SJCRH30 (cell line): ENCODE measurements at places on chromosomes 7 and 10. TPM values are rescaled to one million over a fixed set of nuclear protein-coding genes. Genes with fewer than 3 reads are reported as not detected.

Gene DKK1
- total RNA-seq: 0.38 and 0.56 TPM in 2 replicates

Gene CLDN4
- 0.06 and 0.08 TPM in 2 replicates for total RNA-seq

Gene ITGB8
- 35.0 and 40.0 TPM in 2 replicates for total RNA-seq

Gene NEURL1
- total RNA-seq: 2.6 and 4.1 TPM in 2 replicates

Gene TUBAL3
- not detected in 2 replicates for total RNA-seq

DNA sequence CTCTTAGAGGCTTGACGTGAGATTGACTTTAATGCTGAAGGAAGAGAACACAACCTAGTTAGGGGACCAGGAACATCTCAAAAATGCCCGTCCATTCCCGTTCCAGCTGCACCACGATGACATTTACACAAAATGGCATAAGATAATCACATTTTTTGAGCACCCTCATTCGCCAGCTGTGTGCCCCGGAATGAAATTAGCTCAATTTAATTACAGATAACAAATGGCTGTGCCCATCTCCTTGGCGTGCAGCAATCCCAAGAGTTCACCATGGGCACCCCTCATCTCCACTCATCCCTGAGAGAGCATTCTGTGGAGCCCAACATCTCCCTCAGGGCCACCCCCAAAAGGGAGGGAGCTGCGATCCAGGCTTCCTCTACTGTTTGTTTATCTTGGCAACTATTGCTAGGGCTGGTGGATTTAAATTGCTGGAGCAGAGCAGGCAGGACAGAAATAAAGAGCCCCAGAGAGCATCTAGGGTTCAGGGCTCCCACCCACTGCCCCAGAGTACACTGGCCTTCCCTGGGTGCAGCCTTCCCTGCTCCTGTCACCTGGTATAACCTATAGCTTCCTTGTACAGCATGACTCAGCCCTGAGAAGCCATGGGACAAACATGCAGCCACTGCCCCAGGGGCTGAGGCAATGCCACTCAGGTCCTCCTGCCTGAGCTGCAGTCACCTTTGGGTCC, 263.5 kb downstream of the ZEB1 start:
- H3K4me3 ChIP-seq: no peak overlapping the region
- H3K27me3 ChIP-seq: no peaks in the 10 kb centered on the region
- peak; percentile 53 for DNase-seq
- H3K36me3 ChIP-seq: no peaks in the 10 kb centered on the region

DNA sequence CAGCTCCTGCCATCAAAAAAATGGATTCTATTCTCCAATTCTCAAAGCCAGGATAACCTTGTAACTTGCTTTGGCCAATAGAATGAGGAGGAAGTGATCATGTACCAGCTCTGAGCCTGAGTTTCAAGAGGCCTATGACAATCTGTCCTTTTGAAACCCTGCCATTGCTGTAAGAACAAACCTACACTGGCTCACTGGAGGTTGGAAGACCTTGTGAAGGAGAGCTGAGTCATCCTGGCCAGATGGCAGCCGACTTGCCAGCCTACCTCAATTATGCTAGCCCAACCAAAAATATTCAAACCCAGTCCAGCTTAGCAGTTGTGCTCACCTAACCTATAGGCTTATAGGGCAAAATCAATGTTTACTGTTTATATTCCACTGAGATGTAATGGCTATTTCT, 93.0 kb downstream of the HGF start:
- no peaks in the 10 kb centered on the region for H3K36me3 ChIP-seq
- no peak overlapping the region for H3K4me3 ChIP-seq
- H3K27ac ChIP-seq: no peak overlapping the region
- H3K4me1 ChIP-seq: peaks cover 6% of the 10 kb centered on the region
- peak; percentile 16 for DNase-seq

DNA sequence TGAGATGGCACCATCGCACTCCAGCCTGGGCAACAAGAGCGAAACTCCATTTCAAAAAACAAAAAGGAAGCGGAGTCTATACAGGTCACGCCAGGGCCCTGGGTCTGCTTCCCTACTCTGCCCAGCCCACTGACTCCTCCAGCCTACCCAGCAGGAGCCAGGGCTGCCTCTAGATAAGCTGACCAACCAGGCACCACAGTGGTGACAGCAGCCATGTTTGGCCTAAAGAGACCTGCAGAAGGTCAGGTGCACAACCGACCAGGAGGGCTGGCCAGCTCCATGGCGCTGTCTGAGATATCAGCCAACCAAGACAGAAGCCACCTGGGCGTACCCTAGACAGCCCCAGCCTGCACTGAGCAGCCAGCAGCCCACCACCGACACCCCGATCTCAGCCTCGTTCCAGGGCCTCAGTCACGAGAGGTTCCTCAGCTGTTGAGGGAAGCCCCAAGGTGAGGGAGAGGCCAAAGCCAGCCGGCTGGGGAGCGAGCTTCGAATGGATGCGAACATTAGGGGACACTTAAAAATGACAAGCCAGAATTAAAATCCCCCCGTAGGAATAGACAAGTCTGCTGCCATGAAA, 24.4 kb upstream of the PWWP2B start:
- H3K4me1 ChIP-seq: no peaks in the 10 kb centered on the region
- H3K27ac ChIP-seq: no peak overlapping the region
- DNase-seq: no peak
- no peak overlapping the region for H3K4me3 ChIP-seq

DNA sequence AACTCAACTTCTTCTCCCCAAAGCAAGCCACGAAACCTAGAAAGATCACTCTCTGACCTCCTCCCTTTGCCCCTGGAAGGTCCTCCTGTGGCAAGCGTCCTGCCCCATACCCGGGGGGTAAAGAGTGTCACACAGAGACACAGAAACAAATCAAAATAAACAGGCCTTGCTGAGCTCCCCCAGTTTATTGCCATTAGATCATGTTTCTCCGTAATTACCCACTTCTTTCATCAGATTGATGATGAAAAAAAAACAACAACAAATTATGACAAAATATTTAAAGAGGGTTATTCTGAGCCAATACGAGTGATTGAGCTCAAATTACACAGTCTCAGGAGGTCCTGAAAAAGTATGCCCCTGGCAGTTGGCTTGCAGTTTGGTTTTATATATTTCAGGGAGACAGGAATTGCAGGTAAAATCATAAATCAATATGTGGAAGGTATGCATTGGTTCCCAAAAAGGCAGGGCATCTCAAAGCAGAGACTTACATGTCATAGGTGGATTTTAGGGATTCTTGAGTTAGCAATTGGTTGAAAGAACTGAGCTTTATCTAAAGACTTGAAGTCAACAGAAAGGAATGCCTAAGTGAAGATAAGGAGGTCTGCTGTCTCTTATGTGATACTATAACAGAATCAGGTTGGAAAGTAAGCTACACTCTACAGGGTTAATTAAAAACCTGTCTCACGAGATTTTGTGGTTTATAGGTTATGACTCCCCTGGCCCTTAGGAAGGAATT, 86.2 kb downstream of the APBB1IP start:
- no peak overlapping the region for H3K4me3 ChIP-seq
- no peaks in the 10 kb centered on the region for H3K27me3 ChIP-seq
- no peaks in the 10 kb centered on the region for H3K4me1 ChIP-seq
- DNase-seq: no peak

DNA sequence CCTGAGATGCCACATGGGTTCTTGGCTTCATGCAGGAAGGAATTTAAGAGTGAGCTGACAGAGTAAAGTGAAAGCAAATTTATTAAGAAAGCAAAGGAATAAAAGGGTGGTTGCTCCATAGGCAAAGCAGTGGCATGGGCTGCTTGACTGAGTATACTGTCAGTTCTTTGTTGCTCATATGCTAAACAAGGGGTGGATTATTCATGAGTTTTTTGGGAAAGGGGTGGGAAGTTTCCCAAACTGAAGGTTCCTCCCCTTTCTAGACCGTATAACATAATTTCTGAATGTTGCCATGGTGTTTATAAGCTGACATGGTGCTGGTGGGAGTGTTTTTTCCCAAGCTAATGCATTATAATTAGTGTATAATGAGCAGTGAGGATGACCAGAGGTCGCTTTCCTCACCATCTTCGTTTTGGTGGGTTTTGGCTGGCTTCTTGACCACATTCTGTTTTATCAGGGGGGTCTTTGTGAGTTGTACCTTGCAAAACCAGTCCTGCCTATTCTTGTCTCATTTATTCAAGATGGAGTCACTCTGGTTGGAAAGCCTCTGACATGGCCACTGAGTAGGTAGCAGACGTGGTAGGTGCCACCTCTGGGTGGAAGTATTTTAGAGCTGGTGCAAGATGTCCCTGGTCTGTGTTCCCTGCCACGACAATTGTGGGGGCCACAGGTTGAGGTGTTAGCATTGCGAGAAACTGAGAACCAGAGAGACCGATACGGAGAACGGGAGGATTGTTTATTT, 107.5 kb upstream of the SDK1 start:
- H3K4me3 ChIP-seq: no peak overlapping the region
- no peak overlapping the region for H3K27ac ChIP-seq
- peaks cover 10% of the 10 kb centered on the region for H3K4me1 ChIP-seq

DNA sequence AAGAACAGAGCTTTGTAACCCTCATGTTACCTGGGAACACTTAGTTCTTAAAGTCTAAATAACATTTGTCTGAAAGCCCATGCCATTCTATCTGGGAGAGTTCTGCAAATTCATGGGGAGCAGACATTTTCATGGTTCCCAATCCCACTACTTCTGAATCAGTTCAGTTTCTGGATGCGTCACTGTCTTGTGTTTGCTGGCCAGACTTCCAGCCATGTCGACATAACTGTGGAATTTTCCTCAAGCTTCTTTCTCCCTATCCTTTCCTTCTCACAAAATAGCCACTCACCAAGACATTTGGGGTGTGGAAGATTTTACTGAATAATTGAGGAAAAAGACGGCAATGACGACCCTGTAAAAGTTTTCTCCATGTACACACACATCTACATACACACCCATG, 272.5 kb downstream of the NEBL start:
- no peak overlapping the region for H3K27ac ChIP-seq

DNA sequence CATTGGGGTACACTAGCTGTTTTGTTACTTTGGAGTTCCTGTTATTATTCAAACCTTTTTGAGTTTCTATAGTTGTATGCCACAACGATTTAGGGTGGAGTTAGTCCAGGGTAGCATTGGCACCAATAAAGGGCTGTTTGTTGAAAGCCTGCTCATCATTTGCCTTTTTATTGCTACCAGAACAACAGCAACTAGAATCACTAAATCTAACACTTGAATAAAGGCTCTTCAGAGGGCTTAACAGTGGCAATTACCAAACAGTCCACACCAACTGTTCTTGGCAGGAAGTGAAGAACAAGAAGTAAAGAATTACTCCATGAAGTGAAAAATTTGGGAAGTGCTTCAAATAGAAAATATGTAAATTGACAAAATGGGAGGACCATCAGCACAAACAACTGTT, 621.4 kb downstream of the PHTF2 start:
- DNase-seq: no peak
- H3K27me3 ChIP-seq: no peaks in the 10 kb centered on the region
- H3K36me3 ChIP-seq: no peaks in the 10 kb centered on the region
- no peaks in the 10 kb centered on the region for H3K4me1 ChIP-seq
- no peak overlapping the region for H3K4me3 ChIP-seq
- no peak overlapping the region for H3K27ac ChIP-seq

DNA sequence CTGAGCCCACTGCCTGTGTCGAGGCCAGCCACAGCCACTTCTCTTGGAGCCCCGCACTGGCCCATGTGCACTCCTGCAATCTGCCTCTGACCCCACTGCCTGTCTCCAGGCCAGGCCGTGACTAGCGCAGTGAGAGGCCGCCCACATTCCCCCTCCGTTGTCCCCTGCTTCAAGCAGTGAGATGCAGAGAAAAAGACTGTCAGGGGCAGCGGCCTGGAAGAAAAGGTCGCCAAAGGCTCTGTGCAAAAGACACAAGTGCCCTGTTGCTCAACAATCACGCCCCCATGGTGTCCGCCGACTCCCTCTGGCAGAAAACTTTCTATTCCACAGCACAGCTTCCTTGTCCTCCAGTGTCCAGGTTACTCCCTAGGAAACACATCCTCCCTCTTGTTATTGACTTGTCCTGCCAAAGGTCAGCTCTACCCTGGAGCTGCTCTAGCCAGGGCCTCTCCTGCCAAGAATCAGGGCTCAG, 9.9 kb downstream of the FAM131B start:
- H3K27me3 ChIP-seq: peaks cover 25% of the 10 kb centered on the region
- no peaks in the 10 kb centered on the region for H3K36me3 ChIP-seq
- no peak overlapping the region for H3K4me3 ChIP-seq
- no peak for DNase-seq
